ENCODE measurements at places on chromosomes 6 and 20. TPM values are rescaled to one million over a fixed set of nuclear protein-coding genes. Genes with fewer than 3 reads are reported as not detected.

Gene DPPA5
- not detected for total RNA-seq

Gene CLPSL2
- not detected for total RNA-seq

Gene PXMP4
- 3.6 TPM for total RNA-seq

Gene ULBP2
- 1.1 TPM for total RNA-seq

Gene FRK
- total RNA-seq = 1.9 TPM

Gene PRKN
- 44.8 TPM for total RNA-seq

Gene PRRT1
- 0.24 TPM for total RNA-seq

Gene ADNP
- total RNA-seq = 50.3 TPM

Gene ZNF831
- 2.1 TPM for total RNA-seq

Gene TNF
- total RNA-seq = 1.5 TPM

- DNase-seq = no peak
Observed at GRCh38 chr20:50649590-50649989, 41.8 kb downstream of the RIPOR3 start.

DNA sequence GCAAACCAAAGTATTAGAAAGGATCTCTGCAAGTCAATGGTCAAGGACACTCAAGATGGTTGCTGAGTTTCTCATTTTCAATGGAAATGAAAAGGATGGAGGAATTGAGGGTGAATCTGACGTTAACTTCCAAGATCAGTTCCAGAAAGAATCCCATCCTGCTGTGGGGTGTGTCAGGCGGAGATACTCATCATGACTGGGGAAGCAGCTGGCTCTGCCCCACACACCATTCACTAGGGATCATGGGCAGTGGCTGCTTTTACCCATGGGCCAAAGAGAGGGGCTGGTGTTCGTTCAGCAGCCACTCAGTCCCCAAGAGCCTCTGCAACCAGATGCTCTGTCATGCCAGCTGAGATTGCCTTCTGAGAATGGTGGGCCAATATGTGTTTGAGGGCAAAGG is 102.3 kb upstream of the KCNK16 start:
- DNase-seq = no peak

DNA sequence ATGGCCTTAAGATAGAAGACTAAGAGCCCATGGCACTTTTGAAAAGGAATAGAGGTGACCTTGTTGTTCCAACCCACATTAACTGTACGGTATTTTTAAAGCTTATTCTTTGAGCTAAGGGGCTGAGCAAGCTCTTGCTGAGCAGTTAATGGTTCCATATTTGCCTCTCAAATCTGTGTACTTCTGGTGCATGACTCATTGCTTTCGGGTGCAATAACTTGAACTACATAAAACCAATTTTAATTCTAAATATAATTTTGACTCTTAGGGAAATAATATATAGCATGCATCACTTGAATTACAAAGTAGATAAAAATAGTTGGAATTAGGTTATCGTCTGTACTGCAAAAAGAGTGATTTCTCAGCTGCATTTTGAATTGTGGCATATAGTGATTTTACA is 348.1 kb upstream of the CITED2 start:
- no peak for DNase-seq

- DNase-seq = no peak
Observed at GRCh38 chr6:148455225-148455624, 112.6 kb downstream of the SASH1 start.

DNA sequence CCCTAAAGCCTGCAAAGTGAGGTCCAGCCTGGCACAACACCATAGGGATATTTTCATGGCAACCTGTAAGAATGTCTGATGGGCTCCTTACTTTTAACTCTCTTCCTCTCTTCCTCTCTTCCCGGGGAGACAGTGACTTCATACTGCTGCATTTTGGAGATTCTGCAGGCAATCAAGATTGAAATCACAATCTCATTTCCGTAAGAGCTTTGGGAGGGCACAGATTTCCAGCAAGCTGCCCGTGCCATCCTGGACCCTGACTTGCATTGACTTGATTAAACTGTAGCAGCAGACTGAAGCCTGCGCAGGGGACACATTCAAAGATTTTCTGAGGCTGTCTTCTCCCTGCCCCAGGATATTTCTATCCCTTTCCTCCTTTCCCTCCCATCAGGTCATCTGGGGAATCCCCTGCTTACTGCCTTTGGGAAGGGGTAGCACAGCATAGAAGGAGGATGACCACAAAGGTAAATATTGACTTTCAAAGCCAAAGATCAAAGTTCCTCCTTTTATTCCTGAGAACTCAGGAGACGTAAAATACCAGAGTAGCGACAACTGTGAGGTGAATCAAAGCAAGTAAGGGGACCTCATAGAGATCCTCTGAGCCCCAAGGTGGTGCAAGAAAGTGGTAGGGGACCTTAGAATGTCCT is 504.0 kb upstream of the ARID1B start:
- no peak for DNase-seq

DNA sequence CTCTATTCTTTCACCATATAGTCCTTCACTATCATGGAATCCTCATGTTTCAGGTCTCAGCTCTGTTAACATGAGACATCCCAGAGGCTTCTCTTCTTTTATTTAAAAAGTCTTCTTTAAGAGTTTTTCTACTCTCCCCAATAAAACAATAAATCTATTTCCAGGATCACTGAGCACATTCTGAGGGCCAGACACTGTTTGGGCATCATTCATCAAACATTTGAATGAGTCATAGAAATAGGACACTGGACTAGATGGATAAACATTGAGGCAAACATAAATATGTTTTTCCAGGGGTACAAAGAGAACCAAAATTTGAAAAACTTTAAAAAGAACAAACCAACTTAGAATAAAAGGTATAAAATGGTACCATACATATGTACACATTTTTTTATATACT is 554.4 kb downstream of the KIF16B start:
- DNase-seq = no peak

GRCh38 chr6:25010176-25010575 is 74.4 kb upstream of the RIPOR2 start:
- DNase-seq = no peak

DNA sequence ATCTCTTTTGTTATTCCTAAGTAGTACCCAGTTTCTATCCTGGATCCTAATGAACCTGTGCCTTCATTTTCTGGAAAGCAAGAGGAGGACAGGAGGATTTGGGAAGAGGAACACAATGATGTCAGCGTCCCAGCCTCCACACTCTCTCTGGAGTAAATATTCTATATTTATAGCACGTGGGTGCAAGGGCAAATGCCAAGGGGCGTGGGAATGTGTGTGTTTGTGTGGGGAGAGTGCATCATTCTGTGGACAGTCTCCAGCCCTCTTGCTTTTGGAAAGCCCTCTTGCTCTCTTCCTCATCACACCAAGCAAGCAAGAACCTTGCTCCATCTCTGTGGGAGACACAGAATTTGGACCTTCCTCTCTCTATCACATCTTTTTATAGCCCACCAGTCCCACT is 103.2 kb upstream of the EMILIN3 start:
- DNase-seq = no peak

DNA sequence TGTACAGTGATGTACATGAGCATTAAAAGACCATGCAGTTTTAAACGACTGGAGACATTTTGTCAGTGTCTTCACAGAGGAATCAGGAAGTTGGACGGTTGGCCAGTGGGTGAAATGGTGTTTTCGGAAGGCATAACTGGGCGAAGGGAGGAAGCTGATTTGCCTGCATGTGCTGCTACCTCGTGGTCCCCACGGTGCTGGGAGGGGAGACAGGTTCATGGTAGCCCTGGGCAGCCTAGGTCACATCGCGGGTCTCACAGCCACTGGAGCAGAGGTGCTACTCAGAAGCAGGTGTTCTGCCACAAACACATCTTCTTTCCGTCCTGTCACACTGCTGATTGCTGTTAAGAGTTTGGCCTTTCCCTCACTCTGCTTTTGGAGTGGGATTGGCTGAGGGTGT is 35.2 kb downstream of the HIVEP1 start:
- DNase-seq = no peak

DNA sequence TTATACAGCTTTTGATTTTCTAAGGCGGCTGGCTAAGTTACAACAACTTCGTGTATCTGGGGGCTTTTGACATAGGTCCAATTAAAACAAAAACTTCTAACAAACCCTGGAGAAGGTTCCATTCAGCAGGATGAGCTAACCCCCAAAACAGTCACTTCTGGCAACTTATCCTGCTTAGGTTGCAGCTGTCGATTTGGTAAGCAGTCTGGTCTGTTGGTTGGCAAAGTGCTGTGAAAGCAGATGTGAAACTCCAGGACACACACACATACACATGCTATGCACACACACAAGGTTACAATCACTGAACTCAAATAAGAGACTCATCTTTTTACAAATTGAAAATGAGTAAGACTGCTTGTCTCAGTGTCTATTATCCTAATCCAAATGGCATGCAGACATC is 119.0 kb upstream of the STMND1 start:
- DNase-seq = no peak

GRCh38 chr6:42960243-42961019 is at the start of gene GNMT:
GNMT (plus strand) TSS chr6:42960754; CDS start chr6:42960768, 14 bp downstream.
- DNase-seq = no peak

- DNase-seq = no peak
Observed at GRCh38 chr6:26501482-26501986, 1.4 kb downstream of the BTN1A1 start.

DNA sequence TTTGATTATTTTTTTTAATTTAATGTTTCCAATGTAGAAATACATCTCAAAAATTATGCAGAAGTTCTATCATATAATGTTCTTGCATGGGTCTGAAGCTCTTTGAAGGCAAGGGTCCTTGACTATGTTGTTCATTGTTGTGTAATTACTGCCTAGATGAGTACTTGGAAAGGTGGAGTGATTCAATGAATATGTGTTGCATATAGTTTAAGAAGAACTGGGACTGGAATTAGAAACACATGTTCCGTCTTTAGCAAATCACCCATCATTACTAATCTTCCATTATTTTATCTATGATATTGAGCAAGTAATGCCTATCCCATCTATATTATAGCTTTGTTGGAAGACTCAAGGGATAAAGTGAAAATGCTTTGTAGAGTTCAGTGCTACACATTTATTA is 147.3 kb downstream of the LAMA2 start:
- DNase-seq = no peak

GRCh38 chr6:38432479-38432878 is 207.2 kb downstream of the BTBD9 start:
- DNase-seq = no peak

GRCh38 chr6:168147205-168147738 is 68.3 kb upstream of the FRMD1 start:
- DNase-seq = no peak

- no peak for DNase-seq
Observed at GRCh38 chr6:8080362-8081151, 16.4 kb upstream of the BLOC1S5 start.

DNA sequence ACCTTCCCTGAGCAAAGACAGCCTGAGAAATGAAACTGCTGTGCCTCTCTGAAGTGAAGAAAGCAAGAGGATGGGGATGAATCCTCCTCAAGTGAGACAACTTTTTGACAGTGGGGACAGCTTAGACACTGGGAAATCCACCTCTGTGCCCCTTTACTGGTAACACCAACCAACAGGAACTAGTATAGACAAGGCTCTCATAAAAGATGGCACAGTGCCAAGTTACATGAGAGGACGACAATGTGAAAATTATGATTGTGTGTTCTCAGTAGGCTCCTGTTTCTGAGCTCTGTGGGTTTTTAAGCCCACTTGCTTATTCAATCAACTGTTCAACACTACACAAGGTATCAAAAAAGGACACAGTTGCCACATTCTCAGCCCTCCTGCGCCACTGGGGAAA is 41.6 kb upstream of the LYRM2 start:
- DNase-seq = no peak

DNA sequence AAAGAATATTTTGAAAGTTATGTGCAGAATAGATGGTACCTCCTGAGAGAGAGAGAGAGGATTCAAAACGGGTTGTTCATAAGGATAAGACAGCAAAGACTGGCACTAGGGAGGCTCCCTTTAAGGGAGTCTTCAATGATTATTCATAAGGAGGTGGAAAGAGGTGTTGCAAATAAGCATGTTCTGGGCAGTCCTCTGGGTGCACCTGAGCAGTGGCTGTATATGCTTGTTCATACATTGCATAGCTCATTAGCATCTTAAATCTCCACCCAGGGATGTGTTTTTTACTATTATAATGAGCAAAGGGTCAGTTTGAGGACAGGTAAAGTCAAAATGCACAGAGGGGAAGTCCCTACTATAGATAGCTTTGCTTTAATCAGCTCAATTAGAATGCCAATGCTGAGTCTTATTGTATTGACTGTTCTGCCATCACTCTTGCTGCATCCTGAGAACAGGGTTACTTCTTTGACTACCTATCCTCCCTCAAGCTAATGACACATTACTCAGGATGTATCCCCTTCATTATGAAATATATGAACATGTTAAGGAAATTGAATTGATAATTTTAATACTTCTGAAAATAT is 10.0 kb upstream of the SIRPG start:
- no peak for DNase-seq

DNA sequence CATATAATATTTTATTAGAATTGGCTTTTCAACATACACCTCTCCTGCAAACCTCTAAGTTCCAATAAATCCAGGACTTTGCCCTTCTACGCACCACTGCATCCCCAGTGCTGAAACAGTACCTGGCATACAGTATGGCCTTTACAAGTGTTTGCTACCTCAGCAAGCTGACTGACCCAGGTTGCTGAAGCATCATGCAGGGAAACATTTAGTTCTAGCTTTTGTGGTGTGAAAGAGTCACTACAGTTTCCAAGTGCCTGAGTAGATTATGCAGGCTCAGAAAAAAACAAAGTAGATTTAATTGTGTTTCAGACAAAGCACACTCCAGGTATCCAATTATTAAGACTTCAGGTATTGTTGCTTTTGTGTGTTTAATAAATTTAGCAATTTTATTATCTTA is 614.2 kb upstream of the NRSN1 start:
- DNase-seq = no peak

- DNase-seq = no peak
Observed at GRCh38 chr6:14117158-14118090, at the start of gene CD83. CD83 (plus strand) TSS chr6:14117772; CDS start chr6:14117812, 40 bp downstream.

DNA sequence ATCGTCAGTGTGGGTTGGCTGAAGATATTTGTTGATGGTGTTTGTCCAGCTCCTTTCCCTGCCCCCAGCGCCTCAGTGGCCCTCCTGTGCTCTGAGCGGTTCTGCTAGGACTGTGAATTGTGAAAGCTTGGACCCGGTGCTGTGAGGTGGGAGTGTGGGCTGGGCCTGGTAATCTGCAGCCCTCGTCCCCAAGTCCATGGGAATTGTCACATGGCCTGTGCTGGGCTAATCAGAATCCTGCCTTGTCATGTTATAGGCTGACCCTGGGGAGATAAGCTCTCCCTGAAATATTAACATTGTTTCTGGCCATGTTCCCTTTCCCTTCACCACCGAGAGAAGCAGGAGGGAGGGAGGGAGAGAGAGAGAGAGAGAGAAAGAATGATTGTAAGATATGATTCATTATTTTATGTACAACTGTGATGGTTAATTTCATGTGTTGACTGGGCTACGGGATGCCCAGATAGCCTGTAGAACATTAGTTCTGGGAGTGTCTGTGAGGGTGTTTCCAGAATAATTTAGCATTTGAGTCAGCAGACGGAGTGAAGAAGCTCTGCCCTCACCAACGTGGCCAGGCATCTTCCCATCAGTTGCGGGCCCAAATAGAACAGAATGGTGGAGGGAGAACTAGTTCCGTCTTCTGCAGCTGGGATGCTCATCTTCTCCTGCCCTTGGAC is 62.4 kb downstream of the TFAP2C start:
- no peak for DNase-seq

DNA sequence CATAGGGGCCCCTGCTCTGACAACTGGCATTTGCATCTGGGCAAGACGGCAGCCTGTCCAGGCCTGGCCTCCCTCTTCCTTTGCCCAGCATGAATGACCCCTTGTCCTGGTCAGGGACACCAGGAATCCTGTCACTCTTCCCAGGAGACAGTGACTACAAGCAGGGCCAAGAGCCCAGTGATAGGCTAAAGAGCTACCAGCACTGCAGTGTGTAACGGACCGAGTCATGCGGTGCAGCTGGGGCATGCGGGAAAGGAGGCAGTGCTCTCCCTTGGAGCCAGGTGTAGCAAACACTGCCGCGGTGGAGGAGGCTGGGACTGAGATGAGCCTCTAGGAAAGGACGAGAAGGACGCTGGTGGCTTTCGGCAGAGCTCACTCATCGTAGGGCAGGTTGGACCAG is 38.7 kb upstream of the DSP start:
- DNase-seq = no peak
